ENCODE measurements at places on chromosomes 4 and X.

DNA sequence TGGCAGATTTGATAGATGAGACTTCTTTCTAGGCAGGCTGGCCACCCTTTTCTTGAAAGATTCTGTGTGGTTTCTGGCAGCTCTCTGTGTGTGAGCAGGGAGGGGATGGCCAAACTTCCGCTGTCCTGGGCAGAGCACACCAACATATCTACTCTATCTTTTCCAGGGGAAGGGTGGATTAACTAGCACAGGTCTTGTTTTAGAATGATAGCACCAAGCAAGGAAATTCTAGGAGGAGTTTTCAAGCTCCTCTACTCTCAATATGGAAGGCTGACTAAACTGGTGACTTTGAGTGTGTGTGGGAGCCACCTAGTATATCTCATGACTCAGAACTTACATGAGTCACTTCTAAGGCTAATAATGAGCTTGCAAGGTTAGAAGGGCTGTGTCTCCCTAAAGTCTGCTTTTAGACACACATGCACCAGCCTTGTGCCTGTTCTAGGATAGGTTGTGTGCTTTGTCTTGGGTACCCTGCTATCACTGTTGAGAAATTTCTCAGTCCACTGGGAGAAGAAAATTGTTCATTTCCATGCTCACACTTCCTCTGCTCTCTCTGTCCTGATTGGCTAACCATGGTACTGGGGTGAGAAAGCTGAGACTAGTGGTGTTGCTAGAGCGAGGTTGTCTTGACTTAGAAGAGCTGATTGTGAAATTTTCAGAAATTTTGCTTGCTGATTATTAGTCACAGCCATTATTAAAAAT is 72.9 kb downstream of the YIPF6 start:
- DNase-seq = no peak

DNA sequence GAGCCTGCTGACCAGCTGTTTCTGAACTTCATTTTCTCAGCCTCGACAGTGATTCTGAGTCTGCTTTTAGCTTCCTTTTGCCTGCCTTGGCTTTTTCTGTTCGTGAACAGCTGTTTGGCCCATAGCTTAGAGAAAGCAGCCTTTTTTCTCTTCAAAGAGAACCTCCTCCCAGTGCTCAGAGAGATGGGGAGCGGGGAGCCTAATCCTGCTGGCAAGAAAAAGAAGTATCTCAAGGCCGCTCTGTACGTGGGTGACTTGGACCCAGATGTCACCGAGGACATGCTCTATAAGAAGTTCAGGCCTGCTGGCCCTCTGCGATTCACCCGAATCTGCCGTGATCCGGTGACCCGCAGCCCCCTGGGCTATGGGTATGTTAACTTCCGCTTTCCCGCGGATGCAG is 756 bp downstream of the PABPC5 start:
- no peak for DNase-seq

DNA sequence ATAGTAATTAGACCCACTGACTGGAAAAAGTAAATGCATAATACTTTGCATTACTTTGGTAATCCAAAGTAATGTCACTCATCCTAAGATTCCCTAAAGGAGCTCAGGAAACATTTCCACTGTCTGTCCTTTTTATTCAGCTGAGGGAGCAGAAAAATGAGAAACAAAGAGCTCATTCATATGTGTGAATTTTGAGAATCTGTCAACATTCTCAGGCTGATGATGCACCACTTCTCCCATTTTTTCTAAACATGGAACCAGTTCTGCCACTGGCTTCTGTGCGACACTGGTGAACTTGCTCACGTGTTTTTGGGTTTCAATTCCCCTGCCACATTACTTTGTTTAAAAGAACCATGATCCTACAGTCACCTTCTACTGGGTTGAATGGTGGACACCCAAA is 28.4 kb upstream of the ADH7 start:
- DNase-seq = no peak

- no peak for DNase-seq
These were observed 5.0 kb downstream of the TRIM75 start for GRCh38 chr4:165058666-165059065.

GRCh38 chr4:53916431-53916889 is 147.9 kb downstream of the CHIC2 start:
- no peak for DNase-seq

DNA sequence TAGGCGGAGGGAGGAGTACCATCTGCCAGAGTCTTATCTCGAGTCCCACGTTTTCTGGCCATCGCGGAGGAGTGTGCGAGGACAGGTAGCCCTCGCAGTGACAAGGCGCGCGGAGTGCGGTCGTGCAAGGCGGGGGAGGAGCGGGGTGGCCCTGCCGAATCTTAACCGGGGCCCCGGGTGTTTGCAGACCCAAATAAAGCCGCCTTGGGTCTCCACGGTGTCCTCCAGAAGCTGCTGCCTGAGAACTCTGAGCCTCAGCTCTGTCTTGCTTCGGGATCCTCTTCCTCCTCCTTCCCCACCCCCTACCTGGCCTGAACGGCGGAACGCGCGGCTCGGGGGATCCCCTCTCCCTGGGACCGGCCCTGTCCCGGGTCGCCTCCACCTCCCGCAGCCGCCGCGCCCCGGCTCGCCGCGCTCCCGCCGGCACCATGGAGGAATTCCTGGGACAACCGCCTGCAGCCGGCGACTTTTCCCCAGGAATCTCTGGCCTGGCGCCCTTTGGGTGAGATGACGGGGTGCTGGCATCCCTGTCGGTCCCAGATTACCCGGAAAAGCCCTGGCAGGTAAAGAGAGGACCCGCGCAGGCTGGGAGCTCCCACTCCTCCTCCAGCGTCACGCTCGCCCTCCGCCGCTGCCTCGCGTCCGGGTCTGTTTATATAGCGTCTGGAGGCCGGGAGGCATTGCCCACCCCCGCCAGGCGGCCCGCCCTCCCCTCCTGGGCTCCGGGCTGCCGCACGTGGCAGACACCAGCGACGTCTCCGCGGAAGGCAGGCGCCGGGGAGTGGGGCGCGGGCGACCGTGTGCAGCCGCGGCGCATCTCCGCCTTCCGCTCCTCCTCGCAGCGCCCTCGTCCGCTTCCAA is at the start of gene GALNTL6:
TSS of gene GALNTL6 (plus strand) at position 740 of the 861 bp plus-strand sequence.
- DNase-seq = no peak

DNA sequence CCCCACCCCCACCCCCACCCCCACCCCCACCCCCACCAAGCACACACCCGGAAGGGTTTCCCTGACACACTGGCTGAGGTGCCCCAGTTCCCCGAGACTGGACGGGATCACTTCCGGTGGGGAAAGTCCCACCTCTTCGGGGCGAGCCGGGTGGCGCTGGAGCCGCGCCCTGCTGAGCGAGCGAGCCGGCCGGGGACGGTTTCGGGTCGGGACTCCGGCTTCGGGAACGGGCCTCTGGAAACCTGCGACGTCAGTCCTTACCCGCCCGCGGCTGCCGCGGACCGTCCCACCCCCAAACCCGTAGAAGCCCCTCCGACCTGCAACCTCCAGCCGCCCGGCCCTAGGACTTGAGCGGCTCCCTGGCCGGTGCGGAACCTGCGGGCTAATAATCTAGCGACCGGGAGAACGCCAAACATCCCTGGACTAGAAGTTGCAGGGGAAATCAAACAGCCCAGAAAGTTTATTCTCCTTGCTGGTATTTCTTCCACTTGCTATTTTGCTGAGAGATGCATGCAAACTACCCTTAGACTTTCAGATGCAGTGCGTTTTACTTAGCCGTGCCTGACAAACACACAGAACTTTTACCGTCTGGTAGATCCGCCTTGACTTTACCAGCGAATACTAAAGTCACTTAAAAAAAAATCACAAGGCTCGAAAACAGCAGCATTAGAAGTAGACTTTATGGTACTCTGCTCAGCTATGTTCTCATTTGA is 991 bp downstream of the RAP2C start:
- peak; percentile 89 for DNase-seq

- DNase-seq = no peak
These were observed 37.9 kb downstream of the SGMS2 start for GRCh38 chr4:107862658-107863057.

- DNase-seq = no peak
These were observed 379.9 kb downstream of the TRAM1L1 start for GRCh38 chr4:116705466-116705865.

DNA sequence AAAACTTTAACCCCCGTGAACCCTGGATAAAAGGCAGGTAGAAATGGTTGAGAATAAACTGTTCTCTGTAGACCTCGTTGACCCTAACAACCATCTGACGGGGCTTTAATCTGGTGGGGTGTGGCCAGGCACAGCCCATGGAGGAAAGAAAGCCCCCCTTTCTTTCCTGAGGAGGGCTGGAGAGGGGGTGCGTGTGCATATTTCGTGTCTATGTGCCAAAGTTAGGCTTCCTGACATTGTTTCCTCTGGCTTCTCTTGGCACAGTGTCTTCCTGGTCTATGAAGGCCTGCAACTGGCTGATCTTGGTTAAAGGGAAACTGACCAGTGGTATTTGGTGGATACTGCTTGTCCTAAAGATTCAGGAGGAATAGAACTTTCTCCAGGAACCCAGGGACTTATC is 97.1 kb downstream of the MGST2 start:
- no peak for DNase-seq

- no peak for DNase-seq
These were observed 275.2 kb downstream of the TENM3 start for GRCh38 chr4:182518421-182518820.

DNA sequence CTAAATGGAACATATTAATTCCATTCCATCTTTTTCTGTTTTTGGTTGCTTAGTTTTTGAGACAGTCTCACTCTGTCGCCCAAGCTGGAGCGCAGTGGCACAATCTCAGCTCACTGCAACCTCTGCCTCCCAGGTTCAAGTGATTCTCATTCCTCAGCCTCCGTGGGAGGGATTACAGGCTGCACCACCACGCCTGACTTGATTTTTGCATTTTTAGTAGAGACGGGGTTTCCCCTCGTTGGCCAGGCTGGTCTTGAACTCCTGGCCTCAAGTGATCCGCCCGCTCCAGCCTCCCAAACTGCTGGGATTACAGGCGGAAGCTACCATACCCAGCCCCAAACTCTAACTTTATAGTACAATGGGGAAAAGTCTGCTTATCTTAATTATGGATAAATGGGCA is 11.2 kb downstream of the HNRNPD start:
- no peak for DNase-seq

DNA sequence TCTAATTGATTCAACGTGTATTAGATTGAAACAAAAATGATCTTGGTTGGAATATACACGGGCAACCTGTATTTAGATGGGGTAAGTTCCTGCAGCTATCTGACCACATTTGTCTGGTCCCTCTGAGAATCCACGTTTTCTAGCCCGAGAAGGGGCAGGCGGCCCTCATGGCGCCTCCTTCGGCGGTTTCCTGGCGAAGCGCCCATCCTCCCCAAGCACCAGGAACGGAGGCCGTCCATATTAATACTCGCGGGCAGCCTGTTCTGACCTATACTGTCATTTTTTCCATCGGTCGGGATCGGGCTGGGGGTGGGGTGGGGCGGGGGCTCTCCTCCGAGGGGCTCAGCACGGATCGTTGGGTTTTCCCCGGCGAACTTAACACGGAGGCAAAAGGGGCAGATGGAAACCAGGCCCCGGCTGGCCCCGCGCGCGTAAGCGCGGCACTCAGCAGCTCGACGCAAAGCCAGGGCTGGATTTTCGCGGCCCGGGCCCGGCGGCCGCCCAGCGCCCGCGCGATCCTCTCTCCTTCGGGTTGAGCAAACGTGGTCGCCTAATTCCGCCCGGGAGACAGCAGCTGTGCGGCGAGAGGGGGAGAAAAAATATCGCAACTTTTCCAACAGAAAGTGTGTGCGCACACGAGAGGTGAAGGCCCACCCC is 77.2 kb upstream of the BCOR start:
- DNase-seq = no peak

GRCh38 chr4:114103908-114104307 is 124.5 kb upstream of the ARSJ start:
- no peak for DNase-seq

DNA sequence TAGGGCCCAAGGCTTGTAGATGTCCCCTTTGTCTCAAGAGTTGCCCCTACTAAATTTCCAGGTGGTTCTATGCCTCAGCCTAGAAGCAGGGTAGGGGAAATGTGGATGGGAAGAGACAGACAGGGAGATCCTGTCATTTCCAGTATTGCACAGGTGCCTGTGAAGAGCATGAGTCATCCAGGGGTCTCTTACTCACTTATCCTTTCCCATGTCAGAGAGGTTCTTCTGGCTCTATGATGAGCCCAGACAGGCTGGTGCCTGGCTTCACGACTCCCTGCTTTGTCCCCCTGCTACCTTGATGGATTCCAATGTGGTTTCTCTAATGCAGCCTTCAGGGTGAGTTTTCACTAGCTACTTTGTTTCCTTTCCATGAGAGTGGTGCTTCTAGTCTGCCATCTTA is 35.2 kb upstream of the DDX60 start:
- no peak for DNase-seq

DNA sequence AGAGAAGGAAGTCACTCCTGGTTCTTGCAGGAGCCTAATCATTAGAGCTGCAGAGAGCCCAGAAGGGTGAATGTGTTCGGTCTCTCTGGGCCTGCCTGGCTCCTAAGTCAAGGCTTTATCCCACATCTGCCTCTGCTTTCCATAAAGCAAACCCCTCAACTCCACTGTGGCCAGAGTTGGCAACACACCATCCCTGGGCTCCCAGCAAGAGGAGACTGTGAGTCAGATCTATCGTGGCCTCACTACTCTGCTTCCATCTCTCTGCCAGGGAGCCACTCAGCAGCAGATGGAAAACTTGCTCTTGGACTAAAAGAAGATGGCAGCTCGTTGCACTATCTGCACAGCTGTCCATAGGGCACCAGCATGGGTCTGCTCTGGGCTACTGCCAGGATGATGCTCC is 348.2 kb downstream of the FBXW7 start:
- DNase-seq = no peak

DNA sequence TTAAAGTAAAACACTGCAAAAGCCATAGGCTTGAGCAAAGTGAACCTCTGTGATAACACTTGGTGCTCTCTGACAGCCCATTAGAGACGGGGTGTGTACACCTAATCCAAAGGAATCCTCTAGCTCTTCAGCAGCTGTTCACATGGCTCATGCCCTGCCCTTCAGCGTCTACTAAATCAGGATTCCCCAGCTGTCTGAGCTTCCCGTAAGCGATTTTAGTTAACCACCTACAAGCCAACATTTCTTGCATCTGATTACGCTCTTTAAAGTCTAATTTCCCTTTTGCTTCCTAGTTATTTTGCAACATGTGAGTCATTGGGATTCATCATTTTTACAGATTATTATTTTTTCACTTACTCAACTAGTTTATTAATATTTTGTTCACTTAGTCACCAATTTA is 6.5 kb downstream of the DMD start:
- DNase-seq = no peak

GRCh38 chr4:64625438-64625837 is 216.2 kb upstream of the TECRL start:
- no peak for DNase-seq

GRCh38 chrX:136828830-136829229 is 48.1 kb upstream of the ARHGEF6 start:
- no peak for DNase-seq

Data from sciatic nerve (tissue), 2 donors.